Activated T-helper 17 cell treated with anti-CD3 and anti-CD28 coated beads, Interleukin-2, amount 50 U/mL, for 72 hours (primary cell): ENCODE measurements at places on chromosomes 7 and 10.

- ATAC-seq: no peak
These were observed 49.0 kb downstream of the NT5C2 start for GRCh38 chr10:103144041-103144440.

DNA sequence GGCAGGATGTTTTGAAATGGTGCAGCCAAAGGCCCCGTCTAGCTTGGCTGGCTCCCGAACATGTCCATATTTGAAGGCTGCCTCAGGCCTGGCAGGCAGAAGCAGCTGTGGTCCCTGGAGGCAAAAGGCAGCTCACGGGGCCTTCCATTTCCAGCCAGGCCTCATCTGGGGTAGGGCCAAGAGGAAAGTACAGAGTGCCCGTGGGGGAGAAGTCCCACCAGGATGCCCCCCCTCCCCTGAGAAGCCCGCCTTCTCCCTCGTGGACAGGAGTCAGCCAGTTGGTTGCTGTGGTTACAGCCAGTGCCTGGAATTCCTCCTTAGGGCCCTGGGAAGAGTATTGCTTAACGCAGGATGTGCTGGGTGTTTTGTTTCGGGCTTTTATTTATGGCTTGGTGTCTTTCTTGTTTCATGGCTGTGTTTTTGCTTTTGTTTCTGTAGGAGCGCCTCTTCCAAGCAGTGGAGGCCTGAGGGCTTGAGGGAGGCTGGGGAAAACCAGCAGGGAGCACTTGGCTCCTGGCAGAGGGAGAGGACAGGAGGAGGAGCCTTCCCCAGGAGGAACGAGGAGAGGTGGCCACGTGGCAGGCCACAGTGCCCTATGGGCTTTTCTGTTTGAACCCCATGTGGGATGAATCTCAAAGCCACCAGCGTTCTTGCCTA lies 45.4 kb downstream of the CHST3 start:
- no peak for ATAC-seq

DNA sequence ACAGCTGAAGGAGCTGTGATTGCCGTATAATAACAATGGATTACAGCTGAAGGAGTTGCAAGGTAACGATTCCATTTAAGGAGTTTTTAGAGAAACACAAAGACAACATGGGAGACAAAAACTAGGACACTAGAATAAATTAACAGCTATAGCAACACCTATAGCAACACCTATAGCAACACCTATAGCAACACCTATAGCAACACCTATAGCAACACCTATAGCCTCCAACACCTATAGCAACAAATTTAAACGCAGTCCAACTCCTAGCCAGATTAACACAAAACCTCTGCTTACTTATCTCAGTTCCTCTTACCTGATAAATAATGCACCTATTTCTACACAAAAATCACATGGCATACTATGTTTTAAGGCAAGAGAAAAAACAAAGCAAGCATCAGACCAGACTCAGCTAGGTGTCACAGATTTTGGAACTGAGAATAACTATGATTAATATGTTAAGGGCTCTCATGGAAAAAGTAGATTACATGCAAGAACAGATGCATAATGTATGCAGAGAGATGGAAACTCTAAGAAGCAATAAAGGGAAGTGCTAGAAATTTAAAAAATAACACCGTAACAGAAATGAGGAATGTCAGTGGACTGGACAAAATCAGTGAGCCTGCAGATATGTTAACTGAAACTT lies 55.7 kb upstream of the SRPK2 start:
- ATAC-seq: peak; percentile 71

GRCh38 chr10:1573334-1573969 lies 163.9 kb downstream of the ADARB2 start:
- no peak for ATAC-seq

- ATAC-seq: no peak
These were observed 9.7 kb upstream of the TTYH3 start for GRCh38 chr7:2621948-2622640.

GRCh38 chr10:47396311-47396717 lies 12.2 kb upstream of the ZNF488 start:
- peak; percentile 16 for ATAC-seq

GRCh38 chr10:31694929-31695837 lies 233.4 kb downstream of the ARHGAP12 start:
- no peak for ATAC-seq

- ATAC-seq: peak; percentile 75
These were observed 842 bp downstream of the NMT2 start for GRCh38 chr10:15167411-15168290.

GRCh38 chr10:61821693-61822092 lies 79.8 kb upstream of the ARID5B start:
- no peak for ATAC-seq

DNA sequence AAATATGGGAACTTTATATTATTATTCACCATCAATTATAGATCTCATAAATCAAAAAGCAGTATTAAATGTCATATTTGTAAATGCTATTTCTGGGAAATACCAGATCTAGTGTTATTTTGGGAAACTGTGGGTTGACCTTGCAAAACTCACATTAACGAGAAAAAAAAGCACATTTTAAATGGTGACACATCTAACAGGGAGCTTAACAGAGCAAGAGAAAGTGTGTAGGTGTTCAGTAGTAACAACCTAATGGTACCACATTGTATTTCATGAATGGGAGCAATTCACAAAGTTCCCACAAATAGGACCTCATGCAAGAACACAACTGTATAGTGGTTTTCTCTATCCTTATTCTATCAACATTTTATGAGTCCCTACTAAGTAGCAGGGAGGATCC lies 26.2 kb upstream of the HDAC9 start:
- ATAC-seq: no peak

- ATAC-seq: peak; percentile 93
These were observed 110.7 kb downstream of the RNF32 start for GRCh38 chr7:156751319-156751718.

- ATAC-seq: no peak
These were observed 14.9 kb downstream of the STRA8 start for GRCh38 chr7:135248546-135248945.

GRCh38 chr7:3893151-3893788 lies 592.2 kb downstream of the SDK1 start:
- ATAC-seq: no peak

DNA sequence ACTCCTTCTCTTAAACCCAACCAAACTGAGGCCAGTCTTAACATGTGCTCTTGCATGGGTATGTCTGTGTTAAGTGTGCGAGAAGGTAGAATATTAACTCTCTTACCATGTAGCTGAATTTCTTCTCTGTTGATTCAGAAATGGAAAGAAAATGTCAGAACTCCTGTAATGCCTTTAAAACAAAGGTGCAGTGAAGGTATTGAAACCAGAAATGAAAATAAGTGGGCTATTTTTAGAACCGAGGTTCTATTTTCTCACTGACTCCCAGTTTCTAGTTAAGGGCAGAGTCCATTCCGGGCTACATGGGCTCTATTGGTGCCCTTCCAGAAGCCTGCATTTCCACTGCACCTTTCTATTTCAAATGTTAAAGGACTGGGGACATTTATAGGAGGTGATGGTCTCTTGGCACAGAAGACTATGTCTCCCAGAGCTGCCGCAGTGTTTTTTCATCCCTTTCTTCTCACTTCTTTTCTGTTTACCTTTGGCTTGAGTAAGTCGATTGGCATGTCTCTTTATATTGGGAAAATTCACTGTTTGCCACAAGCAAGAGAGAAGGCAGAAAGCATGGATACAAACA lies 174.9 kb downstream of the LRMDA start:
- no peak for ATAC-seq

DNA sequence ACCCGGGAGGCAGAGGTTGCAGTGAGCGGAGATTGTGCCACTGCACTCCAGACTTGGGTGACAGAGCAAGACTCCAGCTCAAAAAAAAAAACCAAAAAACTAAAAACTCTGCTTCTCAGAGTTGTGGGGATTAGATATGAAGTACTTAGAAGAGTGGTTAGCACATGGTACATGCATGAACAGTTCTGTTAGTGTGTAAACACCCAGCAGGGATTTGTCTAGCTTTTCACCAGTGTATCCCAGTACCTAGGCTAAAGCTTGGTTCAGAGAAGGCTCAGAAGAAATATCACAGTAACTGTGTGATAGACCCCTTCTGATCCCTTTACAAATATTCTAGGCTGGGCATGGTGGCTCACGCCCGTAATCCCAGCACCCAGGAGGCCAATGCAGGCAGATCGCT lies 9.5 kb downstream of the PPIA start:
- no peak for ATAC-seq

DNA sequence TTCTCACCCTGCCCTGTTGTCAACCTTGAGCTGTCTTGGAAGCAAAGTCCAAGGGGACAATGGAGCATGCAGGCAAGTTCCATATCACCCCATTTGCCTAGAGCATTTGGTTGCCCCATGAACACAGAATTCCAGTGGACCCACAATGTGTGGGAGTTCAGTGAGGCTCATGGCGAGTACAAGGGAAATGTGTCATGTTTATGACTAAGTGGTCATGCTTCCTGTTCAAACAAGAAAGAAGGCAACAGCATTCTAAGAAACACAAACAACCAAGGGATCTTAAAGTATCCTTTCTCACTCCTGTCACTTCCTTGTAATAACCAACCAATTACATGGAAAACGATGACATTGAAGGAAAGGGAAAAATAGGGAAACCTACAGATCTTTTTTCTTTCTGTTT lies 513.0 kb downstream of the INHBA start:
- no peak for ATAC-seq

DNA sequence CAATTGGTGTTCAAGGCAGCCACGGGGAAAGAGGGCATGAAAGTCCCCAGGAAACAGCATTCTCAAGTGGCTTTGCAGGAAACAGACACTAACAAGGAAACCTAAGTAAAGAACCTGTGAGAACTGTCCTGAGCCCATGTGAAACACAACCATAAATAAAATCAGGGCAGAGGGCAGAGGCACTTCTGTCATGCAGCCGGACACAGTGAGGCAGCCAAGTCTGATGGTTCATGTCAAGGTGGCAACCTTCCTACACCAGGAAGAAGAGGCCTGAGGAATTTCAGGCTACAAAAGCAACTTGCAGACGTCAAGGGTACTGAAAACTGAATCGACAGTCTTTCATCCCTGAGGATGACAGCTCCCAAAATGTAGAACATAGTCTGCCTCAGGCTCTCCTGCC lies 458.2 kb upstream of the NPVF start:
- ATAC-seq: no peak

GRCh38 chr7:2251841-2252771 lies 10.1 kb downstream of the NUDT1 start:
- ATAC-seq: no peak

- ATAC-seq: no peak
These were observed 323.5 kb downstream of the ADARB2 start for GRCh38 chr10:1413823-1414222.

- no peak for ATAC-seq
These were observed 603.4 kb downstream of the SORCS1 start for GRCh38 chr10:106560925-106561640.

GRCh38 chr10:48545462-48546145 lies 59.3 kb downstream of the ARHGAP22 start:
- no peak for ATAC-seq

- peak; percentile 42 for ATAC-seq
These were observed 84.2 kb upstream of the CREB5 start for GRCh38 chr7:28328146-28328545.

DNA sequence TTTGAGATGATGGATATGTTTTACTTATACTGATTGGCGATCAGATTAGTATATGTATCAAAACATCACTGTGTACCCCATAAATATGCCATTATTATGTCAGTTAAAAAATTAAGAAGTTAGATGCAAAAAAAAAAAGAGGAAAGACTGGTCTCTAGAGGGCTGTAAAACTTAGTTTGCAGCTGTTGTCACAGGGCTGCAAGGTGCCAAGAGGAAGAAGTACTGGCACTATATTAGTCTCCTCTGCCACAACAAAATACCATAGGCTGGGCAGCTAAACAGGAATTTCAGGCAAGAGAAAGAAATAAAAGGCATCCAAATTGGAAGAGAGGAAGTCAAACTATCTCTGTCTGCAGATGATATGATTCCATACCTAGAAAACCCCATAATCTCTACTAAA lies 177.8 kb upstream of the PLPP4 start:
- ATAC-seq: no peak

DNA sequence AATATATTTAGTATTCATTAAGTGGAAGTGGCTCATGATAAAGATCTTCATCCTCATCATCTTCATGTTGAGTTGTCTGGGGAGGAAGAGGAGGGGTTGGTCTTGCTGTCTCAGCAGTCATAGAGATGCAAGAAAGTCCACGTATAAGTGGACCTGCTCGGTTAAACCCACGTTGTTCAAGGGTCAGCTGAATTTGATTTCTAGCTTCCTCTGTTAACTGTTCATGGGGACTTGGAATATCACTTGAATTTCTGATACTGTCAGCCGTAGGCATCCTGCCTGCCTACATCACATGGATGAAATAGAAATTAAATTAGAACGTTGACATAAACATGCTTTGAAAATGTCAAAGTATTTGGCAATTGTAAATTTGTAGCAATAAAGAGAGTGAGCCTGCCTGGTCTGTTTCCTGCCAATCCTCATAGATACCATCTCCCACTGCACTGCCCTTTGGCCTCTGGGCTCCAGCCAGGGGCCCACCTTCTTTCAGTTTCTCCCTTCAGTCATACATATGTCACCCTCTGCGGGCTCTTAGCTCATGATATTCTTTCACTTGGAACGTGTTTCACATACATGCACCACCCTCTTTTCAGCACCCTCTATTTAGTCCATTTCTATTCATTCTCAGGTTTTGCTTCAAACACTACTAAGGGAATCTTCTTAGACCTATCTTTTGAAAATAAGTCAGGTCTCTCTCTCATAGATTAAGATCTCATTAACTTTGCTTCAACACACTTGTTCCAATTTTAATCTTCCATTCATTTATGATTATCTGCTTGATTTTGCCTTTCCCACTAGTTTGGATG lies 376.3 kb downstream of the IPMK start:
- ATAC-seq: no peak

DNA sequence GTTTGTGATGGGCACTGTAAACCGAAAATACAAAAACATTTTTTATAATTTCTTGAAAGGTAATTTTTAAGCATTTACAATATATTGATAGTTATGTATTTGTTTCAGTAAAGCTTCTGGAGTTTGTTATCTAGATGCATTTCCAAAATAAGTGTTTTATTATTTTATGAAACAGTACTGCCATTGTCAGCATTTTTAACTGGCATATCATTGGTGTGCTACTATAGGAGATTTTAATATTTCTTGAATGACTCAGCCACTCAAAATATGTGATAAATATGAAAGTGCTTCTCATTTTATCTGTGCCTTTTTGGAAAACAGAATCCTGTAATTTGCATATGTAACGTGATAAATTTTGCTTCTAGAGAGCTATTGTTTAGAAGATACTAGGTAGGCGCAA lies 97.9 kb downstream of the ANKIB1 start:
- no peak for ATAC-seq

DNA sequence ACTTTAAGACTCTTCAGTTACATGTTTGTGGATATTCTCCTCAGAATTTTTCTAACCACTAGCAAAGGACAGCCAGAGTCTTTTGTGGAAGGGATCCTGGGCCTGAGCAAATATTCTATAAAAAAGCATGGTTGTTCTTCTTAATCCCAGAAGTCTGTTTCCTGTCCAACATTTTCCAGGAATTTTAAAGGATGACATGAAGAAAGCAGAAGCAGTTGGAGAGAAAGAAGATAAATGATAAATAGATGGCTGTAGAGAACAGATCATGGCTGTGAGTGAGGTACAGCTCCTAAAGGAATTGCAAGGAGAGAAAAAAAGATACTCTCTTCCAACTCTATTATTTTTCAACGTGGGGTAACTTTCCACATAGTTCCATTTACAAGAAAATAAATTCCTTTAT lies 91.8 kb upstream of the STEAP4 start:
- ATAC-seq: no peak

- ATAC-seq: no peak
These were observed 203.7 kb downstream of the IPMK start for GRCh38 chr10:58063861-58064480.
